Activated T-helper 1 cell treated with anti-CD3 and anti-CD28 coated beads, Interleukin-12 subunit alpha, Interleukin-12 subunit beta, Interleukin-2, Interleukin-4 antibody, amounts not matched to agents 30 ng/mL and 10 ng/mL and 1 ng/mL, durations not matched to agents 14 hours and 24 hours and 36 hours (primary cell): ENCODE measurements at places on chromosomes 1 and 21.

DNA sequence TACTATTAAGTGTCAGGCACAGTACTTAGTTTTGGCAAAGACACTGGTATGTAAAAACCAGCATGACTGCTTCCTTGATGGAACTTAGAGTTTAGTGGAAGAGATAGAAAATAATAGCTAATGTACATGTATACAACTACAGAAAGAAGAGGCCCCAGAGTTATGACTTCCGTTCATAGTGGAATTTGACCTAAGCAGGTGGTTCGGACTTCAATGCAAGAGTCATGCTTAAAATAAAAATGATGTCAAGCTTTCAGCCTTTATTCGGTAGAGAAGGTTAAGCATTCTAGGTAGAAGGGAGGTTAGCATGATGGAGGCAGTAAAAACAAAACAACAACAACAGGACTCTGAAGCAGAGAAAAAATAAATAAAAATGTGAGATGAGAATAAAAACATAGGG is 165.9 kb downstream of the KCNT2 start:
- H3K27me3 ChIP-seq = no peaks in the 10 kb centered on the region
- no peak for DNase-seq
- H3K36me3 ChIP-seq = no peaks in the 10 kb centered on the region
- H3K27ac ChIP-seq = no peak overlapping the region

DNA sequence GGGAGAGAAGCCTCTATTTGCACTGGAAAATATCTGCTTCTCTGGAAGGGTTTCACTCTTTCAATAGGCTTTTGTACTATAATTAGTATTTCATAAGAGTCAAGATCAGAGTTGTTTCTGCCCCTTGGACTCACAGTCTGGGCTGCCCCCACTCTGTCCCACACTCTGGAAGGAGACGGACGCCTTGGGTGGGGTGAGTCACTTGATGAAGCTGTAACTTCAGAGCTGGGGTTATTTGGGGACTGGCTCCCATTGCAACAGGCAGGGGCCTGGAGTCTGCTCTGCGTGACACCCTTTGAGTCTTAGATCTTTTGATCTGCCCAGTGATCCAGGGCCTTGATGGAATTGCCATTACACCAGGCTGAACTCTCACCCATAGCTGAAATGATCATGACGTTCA is 4.0 kb upstream of the KCNA10 start:
- H3K4me1 ChIP-seq = peaks cover 7% of the 10 kb centered on the region
- no peak overlapping the region for H3K4me3 ChIP-seq
- no peaks in the 10 kb centered on the region for H3K36me3 ChIP-seq
- DNase-seq = no peak

DNA sequence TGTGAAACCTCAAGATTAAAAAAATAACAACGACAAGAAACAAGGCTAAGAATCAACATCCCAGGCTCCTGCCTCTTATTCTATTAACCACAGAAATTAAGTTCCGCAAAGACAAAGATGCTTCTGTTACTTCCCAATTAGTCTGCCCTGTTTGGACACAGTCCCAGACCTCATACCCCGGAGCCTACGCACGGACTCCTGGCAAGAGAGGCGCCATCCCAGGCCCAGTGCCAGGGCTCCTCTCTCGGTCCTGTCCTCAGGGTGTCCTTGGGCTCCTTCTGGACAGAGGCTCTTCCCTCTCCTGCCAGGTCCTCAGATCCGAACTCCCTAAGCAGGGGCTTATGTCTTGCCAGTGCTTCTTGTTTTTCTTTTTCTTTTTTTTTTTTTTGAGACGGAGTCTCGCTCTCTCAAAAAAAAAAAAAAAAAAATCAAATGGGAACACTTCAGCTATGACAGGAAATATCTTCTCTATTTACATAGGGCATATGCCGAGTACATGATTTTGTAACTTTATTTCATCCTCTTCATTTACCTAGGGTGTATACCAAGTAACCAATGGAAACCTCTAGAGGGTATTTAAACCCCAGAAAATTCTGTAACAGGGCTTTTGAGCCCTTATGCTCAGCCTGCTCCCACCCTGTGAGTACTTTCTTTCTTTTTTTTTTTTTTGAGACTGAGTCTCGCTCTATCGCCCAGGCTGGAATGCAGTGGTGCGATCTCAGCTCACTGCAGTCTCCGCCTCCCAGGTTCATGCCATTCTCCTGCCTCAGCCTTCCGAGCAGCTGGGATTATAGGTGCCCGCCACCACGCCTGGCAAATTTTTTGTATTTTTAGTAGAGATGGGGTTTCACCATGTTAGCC is 11.7 kb upstream of the ENO1 start:
- DNase-seq = no peak
- no peaks in the 10 kb centered on the region for H3K27me3 ChIP-seq
- H3K4me3 ChIP-seq = no peak overlapping the region
- peaks cover 11% of the 10 kb centered on the region for H3K4me1 ChIP-seq

DNA sequence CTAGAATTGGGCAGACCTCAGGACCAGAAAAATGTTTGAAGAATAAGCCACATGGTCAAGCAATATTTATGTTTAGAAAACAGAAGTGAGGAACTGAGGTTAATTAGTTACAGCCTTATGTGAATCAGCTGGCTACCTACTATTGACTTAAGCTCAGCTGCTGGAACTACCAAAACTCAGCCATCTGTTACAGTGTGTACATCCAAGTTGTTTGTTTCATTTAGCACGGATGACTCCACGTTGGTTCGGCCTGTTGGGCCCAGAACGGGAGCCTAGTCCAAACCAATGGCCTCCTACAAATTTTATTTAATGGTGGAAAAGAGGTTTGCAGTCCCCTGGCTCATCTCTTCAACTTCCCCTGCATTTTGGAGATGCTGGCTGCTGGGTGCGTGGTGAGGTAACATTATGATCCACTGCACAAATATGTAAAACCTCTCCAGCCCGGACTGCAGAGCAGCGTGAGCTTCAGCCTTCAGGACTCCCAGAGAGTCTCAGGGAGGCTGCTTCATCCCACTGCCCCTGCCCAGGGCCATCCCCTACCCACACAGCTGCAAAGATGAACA is 143.4 kb downstream of the ZZZ3 start:
- H3K27me3 ChIP-seq = no peaks in the 10 kb centered on the region
- no peak overlapping the region for H3K4me3 ChIP-seq
- H3K27ac ChIP-seq = no peak overlapping the region
- no peaks in the 10 kb centered on the region for H3K4me1 ChIP-seq
- DNase-seq = no peak
- no peaks in the 10 kb centered on the region for H3K36me3 ChIP-seq

GRCh38 chr1:39788758-39789570 is at the start of gene BMP8B:
BMP8B (minus strand) TSS chr1:39788865; CDS start chr1:39788485, 380 bp downstream.
- peaks cover 43% of the 10 kb centered on the region for H3K27me3 ChIP-seq
- DNase-seq = peak; percentile 19
- no peaks in the 10 kb centered on the region for H3K36me3 ChIP-seq
- peak within 1 kb of the TSS; percentile 82 for H3K4me3 ChIP-seq

DNA sequence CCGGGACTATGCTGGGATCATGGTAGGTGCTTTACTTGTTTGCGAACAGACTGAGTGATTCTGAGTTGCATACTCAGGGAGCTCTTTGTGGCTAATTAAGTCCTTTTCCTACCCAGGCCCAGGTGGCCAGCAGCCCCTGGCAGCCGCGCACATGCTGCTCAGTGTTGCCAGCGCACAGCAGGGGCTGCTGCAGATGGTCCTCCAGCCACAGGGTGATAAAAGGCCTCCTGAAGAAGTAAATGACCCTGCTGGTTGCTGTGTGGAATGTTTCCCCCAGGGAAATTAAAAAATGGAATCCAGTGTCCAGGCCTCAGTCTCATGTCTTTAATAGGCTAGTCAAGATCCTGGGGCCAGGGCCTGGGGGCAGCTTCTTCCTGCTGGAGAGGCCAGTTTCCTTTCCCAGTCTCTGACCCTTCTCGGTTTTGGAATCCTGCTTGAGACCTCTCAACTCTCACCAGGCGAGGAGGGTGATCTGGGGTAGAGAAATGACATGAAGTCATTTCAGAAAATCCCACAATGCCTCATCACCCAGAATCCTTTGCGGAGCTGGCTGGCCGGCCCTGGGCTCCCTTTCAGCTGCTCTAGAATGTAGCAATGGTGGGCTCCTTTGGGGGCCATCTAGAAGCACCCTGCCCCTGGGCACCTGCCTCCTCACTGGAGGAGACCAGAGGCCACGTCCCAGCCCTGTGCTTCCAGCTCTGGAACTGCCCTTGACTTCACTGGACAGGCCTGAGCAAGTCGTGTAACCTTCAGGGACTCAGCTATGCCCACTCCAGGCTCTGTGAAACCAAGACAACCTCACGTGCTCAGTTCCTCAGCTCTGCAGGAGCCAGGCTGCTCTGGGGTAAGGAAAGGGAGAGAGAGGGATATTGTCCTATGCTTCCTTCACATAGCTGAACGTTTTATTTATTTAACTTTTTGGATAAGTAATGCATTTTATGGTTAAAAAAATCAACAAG is 131.4 kb downstream of the MRPS6 start:
- H3K4me1 ChIP-seq = peaks cover 52% of the 10 kb centered on the region
- no peak overlapping the region for H3K27ac ChIP-seq
- H3K4me3 ChIP-seq = no peak overlapping the region
- no peak for DNase-seq
- H3K27me3 ChIP-seq = peaks cover 2% of the 10 kb centered on the region
- H3K36me3 ChIP-seq = peaks cover 11% of the 10 kb centered on the region

DNA sequence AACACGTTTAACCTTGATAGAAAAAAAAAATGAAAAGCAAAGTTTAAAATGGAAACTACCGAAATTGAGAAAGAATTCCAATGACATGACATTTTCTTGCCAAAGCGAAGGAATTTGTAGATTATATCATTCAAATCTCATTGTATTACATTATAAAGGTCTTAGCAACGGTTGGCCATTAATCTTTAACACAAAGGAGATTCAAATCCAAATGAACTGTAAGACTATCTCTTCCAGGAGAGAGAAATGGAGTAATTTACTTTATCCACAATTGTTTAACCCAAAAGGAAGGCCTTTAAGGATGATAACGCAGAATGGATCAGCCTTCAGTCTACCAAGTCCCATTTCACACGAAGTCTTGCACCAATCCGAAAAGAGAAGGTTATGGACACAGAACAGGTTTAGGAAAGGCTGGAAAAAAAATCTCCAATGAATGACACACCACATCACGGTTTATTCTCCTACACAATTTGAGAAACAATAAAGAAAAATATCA is 1.5 kb downstream of the ENAH start:
- no peaks in the 10 kb centered on the region for H3K36me3 ChIP-seq
- H3K27me3 ChIP-seq = peaks cover 73% of the 10 kb centered on the region
- no peak for DNase-seq
- H3K4me3 ChIP-seq = peak overlapping the region; percentile 87
- peaks cover 16% of the 10 kb centered on the region for H3K4me1 ChIP-seq

DNA sequence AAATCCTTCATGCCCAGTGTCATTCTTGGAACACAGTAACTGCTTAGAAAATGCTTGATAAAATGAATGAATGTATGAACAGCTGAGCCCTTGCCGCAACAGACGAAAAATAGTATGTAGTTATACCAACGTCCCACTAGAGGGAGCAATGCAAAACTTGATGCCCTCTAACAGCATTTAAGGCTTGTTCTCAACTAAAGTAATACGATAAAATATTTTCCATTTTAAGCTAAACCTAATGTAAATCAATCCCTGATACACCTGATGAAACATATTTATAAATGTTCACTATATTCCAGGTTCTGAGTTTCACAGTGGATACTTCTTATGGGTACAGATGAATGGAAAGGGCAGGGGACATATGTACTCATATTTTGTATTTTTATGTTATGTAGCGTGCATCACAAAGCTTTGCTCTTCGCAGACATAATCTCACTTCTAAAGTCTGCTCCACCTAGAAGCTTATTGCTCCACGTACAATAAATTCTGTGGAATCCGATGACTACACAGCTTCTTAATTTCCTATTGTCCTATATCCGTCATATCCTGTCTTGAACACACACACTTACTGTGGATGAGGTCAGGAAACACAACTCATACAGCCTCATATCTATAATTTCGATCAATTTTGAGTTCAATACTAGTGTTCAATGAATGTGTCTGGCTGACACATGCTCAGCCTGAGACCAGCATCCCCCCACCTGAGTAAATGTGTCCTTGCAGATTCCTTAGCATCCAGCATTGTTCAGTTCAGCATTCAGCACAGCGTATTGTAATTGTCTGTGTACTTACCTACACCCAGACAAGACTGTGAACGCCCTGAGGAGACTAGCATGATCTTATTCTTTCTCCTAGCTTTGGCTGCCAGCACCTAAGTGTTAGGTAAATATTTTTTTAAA is 4.4 kb upstream of the UTP25 start:
- H3K27ac ChIP-seq = no peak overlapping the region
- peaks cover 27% of the 10 kb centered on the region for H3K4me1 ChIP-seq
- peak overlapping the region; percentile 1 for H3K4me3 ChIP-seq
- H3K27me3 ChIP-seq = peaks cover 30% of the 10 kb centered on the region
- DNase-seq = no peak

- no peaks in the 10 kb centered on the region for H3K4me1 ChIP-seq
- no peaks in the 10 kb centered on the region for H3K27me3 ChIP-seq
- H3K36me3 ChIP-seq = peaks cover 18% of the 10 kb centered on the region
- no peak overlapping the region for H3K27ac ChIP-seq
- no peak overlapping the region for H3K4me3 ChIP-seq
These were observed 20.9 kb downstream of the TMEM53 start for GRCh38 chr1:44653107-44653964.

DNA sequence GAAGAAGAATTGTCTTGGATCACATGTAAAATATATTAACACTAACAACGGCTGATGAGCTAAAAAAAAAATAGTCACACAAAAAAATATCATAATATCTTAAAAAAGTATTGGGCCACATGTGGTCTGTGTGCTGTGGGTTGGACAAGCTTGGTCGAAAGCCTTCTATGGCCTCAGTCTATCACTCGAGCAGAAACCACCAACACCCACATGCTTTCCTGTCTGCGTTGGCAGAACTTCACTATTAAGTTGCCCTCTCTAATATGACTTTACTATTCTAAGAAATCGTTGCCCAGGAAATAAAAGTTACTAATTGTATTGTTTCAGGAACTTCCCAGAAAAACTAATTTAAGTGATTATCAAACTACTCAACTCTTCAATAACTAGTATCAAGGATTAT is 28.2 kb upstream of the ETS2 start:
- H3K27me3 ChIP-seq = peaks cover 2% of the 10 kb centered on the region
- peaks cover 16% of the 10 kb centered on the region for H3K36me3 ChIP-seq
- H3K4me3 ChIP-seq = no peak overlapping the region
- peaks cover 56% of the 10 kb centered on the region for H3K4me1 ChIP-seq
- H3K27ac ChIP-seq = no peak overlapping the region

DNA sequence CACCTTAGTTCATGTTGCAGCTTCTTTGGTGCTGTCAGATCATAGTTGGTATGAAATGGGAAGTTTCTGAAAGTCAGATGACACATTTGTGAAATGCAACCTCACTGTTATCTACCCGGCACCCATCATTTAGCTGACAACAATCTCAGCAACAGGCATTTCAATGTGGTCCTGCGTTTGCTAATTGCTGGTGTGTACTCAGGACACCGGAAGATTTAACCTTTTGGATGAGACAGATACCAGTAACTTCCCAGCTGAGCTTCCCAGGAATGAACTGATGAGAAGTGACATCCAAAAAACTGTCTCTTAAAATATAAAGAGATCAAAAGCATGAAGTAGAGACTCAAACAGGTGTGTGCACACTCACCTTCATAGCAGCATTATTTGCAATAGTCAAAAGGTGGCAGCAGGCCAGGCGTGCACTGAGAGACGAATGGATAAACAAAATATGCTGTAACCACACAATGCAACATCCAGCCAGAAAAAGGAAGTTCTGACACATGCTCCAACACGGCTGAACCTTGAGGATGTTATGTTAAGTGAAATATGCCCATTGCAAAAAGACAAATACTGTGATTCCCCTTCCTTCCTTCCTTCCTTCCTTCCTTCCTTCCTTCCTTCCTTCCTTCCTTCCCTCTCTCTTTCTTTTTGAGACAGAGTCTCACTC is 7.9 kb upstream of the CLDN14 start:
- H3K4me1 ChIP-seq = no peaks in the 10 kb centered on the region
- no peaks in the 10 kb centered on the region for H3K36me3 ChIP-seq
- DNase-seq = no peak
- peaks cover 2% of the 10 kb centered on the region for H3K27me3 ChIP-seq
- H3K4me3 ChIP-seq = no peak overlapping the region
